ENCODE measurements at places on chromosomes 5 and 9.
A peak's percentile ranks its signal among the peaks of the same experiment; 100 is the strongest.

- DNase-seq = no peak
These were observed 138.2 kb downstream of the PRDM6 start for GRCh38 chr5:123227216-123227615.

DNA sequence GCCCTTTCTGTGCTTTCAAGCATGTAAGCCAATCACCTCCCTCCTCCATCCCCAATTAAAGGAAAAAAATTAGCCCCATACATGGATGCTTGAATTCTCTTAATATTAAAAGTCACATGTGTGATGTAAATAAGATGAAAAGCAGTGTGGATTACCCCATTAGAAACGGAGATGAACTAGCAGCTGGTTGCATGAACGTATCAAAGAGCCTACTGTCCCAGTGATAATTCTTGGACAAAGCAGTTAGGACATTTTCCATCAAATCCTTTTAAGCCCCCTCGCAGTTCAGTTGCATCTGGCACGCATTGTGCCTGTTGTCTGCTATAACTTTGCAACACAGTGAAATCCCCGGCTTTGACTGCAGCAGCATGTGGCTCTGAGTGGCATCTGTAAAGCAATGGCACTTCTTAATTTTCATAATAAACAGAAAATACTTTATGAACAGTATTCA, 285.6 kb downstream of the FBXL7 start:
- DNase-seq = no peak

GRCh38 chr5:132473019-132473531, 17.5 kb downstream of the IRF1 start:
- DNase-seq = peak; percentile 95

DNA sequence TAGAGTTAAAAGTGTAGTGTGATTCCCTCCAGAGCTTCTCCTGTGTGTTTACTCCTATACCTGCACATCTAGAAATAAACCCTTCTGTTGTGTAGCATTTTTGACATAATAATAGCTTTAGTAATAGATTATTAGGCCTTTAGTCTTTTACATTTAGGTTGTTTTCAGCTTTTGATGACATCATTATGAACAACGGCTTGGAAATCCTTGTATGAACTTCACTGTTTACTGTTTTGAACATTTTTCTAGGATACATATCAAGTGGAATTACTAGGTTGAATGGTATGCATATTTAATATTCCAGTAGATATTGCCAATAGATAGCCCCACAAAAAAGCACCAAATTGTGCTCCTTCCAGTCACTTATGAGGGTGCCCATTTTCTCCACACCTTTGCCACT, 174.0 kb downstream of the ARHGAP26 start:
- no peak for DNase-seq

GRCh38 chr5:6505783-6506557, 57.3 kb downstream of the UBE2QL1 start:
- DNase-seq = no peak

GRCh38 chr9:99013550-99013949, 69.8 kb downstream of the COL15A1 start:
- DNase-seq = no peak

DNA sequence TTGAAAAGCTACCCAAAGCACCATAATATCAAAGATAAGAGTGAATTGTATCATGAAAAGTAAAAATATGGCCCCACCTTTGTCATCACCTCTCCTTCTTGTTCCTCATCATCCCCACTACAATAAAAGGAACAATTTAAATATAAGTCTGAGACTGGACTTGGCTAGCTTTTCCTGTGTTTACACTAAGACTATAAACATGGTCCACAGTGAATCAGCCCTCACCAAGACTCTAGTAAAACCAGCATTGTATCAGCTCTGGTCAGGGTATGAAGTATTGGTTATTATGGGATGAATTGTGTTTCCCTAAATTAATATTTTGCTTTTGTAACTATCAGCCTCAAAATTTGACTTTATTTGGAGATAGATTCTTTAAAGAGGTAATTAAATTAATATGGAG, 105.4 kb downstream of the SLC25A46 start:
- no peak for DNase-seq

DNA sequence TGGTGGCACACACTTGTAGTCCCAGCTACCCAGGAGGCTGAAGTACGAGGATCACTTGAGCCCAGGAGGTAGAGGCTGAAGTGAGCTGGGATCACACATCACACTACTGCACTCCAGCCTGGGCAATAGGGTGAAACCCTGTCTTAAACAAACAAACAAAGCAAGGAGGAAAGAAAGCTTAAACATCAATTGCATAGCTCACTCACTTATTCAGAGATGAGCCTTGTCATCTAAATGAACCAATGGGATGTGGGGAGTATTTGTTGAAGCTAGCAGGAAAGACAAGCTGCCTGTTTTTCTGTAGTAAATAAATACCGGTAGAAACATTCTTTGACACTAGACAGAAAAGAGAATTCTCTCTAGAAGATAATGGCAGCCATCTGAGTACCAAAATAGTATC, 161.0 kb upstream of the SLC12A2 start:
- no peak for DNase-seq

DNA sequence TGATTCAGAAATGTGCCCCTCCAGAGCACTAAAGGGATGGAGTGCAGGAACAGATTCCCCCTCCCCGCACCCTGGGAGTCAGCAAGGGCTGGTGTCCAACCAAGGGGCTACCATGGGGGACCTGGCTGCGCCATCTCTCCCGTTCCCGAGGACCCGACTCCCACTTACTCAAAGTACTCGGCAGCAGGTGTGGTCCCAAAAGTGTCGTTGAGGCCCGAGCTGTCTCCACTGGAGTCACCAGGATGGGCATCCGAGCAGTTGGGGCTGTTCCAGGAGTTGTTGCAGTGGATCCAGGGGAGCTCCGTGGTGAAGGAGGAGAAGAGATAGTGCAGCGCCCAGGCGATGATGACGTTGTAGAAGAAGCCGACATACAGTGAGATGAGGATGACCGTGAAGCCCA, 12.9 kb downstream of the SLC6A3 start:
- peak; percentile 45 for DNase-seq

GRCh38 chr5:393846-394275, 49.1 kb upstream of the EXOC3 start:
- no peak for DNase-seq

GRCh38 chr5:125487231-125487630, 740.8 kb upstream of the ZNF608 start:
- no peak for DNase-seq

GRCh38 chr9:134909511-134910481, 7.9 kb downstream of the FCN1 start:
- DNase-seq = no peak

DNA sequence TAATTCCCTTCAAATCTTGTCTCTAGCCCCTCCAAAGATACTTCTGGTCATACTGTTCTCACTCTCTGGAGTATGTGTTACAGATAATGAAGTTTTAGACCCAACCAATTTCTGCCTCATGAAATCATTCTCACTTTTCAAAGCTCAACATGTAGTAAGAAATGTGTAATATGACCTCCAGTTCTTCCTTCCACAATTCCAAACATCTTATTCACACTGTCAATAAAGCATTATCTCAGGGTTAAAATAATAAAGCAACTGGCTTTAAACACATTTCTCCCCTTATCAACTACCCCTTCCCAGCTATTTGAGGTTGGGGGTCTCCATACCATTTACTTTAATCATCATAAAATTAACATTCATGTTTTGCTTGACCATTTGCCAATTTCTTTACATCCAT, 654.1 kb downstream of the RAB3C start:
- DNase-seq = no peak

DNA sequence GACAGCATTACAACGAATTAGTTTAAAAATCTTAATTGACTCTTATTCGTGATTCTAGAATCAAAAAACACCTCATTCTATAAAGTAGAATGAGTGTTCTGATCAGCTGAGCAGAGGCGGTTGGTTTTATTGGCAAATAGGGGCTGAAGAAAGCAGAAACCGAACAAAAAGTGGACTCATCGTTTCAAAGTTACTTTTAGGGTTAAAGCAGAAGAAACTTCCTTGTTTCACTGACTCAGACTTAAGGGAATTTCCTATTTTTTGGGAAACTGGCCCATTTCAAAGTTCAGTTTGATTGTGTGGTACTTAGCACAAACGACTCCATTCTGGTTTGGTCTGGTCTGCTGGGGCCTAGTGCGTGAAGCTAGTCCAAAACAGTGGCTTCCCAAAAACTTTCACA, 862 bp upstream of the NDUFB6 start:
- DNase-seq = no peak

DNA sequence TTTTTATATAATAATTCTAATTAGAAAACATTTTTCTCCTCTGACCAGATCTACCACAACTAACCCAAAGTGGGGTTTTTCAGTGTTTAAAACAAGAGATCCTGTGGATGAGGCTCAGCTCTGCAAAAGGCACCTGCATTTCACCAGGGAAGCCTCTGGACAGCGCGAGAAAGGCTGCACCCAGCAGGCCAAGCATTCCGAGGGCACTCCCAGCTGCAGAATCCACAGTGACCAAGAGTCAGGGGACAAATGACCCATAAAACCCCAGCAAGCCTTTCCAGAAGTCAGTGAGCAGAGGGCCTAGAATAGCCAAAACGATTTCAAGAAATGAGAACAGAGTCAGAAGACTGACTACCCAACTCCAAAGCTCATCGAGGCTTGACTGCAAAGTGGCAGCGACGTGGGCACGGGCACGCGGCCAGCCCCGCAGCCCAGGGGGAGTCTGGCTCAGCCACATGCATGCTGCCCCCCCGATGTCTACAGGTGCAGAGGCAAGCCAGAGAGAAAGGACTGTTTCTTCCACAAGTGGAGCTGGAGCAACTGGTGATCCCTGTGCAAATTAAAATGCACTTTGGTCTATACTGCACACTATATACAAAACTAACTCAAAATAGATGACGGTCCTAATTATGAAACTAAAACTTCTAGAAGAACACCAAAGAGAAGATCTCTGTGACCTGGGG, 26.2 kb downstream of the TPPP start:
- DNase-seq = peak; percentile 36

- DNase-seq = no peak
These were observed 75.3 kb upstream of the IL12B start for GRCh38 chr5:159405611-159406031.

DNA sequence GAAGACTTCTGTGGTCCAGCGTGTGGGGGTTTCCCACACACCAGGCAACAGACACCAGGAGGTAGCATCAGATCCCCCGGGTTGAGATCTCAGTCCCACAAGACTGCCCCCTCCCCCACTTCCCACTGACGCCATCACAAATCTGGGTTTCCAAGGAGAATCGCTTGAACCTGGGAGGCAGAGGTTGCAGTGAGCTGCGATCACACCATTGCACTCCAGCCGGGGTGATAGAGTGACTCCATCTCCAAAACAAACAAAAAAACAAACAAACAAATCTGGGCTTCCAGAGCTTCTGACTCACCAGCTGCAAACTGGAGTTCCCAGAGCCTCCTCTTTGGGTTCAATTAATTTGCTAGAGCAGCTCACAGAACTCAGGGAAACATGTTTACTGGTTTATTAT, 4.7 kb upstream of the GBGT1 start:
- peak; percentile 17 for DNase-seq

Data from spleen (tissue), 13 donors.